ENCODE measurements at places on chromosomes 13 and 19.

- DNase-seq = no peak
These were observed 8.4 kb downstream of the PNMA8B start for GRCh38 chr19:46487178-46487801.

GRCh38 chr13:71278512-71278911 is 588.5 kb downstream of the DACH1 start:
- DNase-seq = no peak

DNA sequence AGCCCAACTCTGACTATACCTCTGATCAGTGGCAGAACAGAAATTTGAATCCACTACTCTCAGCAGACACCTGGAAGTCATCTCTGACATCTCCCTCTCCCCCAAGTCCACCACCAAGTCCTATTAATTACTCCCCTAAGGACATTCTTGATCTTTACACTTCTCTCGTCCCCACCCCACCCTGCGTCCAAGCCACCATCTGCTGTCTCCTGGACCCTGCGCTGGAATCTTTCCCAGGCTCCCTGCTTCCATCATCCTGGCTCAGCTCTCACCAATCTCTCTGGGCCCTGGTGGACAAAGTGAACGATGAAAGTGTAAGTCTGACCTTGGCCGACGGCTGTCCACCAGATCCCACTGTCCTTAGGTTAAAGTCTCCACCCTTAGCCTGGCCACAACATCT is 145.6 kb upstream of the GJB6 start:
- no peak for DNase-seq

DNA sequence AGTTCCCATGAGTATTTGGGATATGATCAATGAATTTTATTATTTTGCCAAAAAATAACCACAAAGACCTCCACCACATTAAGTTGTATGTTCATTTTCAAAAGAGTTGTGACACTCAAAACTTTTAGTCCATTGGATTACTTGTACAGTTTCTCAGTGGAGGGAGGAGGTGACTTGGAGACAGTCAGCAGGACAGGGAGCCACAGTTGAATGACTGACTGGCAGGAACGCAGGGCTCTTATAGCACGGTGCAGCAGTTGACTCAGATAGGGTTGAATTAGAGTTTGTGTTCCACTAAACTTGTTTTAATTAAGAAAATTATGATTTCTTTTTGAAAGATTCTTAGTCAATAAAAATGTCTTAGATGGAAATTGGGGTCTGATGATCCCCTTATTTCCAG is 42.5 kb downstream of the TNFRSF19 start:
- DNase-seq = no peak

DNA sequence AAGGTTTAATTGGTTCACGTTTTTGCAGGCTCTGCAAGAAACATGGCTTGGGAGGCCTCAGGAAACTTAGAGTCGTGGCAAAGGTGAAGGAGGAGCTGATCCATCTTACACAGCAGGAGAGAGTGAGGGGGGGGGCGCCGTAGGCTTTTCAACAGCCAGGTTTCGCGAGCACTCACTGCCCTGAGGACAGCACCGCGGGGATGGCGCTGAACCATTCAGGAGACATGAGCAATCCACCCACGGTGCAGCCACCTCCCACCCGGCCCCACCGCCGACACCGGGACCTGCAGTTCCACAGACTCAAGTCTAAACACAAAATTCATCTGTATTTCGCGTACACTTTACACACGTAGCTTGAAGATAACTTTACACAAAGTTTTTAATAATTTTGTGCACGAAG is 73.6 kb downstream of the KDM4B start:
- DNase-seq = no peak

DNA sequence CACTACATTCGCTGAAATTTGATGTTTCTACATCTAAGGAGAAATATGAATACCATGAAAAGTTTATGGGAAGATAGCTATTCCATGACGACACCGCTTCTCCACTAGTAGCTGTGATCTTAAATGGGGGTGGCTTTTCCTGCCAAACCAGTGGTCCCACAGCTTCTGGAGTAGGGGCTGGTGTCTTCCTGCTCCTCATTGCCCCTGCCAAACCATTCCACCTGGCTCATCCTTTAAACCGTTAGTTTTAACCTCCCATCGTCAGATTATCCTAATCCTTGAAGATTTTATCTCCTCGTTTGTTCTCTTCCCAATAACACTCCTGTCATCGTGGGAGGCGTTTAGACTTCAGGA is 568 bp upstream of the ZNF230 start:
- DNase-seq = no peak

DNA sequence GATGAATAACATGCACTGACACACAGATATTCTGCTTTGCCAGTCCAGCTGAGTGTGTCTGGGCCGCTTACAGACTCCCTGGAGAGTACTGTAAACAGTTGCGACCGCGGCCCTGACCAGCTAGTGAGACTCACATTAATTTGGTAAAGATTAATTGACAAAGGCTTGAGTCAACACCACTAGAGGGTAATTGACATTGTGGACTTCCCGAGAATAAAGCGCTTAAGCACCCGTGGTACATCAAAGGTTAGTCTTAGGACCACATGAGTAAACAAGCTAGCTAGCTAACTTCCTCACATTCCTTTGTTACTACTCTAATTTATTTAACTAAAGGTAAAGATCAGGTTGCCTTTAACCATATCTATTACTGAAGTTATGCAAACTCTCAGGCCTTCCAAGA is 624.4 kb upstream of the ARGLU1 start:
- no peak for DNase-seq

- DNase-seq = no peak
These were observed 1.3 kb upstream of the SNAPC2 start for GRCh38 chr19:7918615-7919421.

DNA sequence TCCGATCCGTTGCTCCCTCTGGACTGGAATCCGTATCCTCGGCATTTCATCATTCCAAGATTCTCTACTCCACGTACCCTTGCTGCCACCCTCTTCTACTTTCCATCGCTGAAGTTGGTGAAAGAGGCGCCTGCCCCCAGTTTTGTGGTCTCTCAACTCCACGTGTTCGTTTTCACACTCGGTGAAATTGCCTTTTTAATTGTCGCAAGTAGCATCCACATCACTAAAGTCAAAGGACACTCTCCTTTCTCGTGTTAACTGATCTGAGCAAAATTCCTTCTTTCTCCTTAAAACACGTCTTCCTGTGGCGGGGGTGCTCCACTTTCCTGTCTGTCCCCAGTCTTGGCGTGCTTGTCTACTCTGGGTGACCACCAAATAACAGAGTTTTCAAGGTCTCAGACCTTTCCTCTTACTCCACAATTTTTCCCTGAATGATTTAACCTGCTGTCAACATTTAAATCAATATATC is 1.1 kb upstream of the TMTC4 start:
- DNase-seq = no peak
